ENCODE measurements at places on chromosomes 16 and 17.

DNA sequence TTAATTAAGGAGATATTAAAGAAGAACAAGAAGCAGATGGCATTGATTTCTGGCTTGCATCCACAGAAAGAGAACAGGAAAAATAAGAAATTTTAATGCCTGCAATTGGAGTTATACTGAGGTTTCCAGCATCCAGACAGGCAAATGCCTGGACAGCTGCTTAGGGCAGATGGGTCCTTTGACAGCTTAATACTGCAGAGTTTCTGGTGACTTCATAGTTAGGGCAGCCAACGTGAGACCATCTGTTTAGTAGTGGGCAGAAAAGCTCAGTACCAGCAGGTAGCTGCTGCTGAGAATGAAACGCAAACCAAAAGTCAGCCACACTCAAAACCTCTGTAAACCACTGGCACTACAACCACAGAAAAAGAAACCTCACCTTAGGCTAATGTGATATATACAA, 109.8 kb downstream of the CDK5R1 start:
- DNase-seq, result no peak

GRCh38 chr17:38667099-38667786, 7.5 kb downstream of the EPOP start:
- peak; percentile 86 for DNase-seq

DNA sequence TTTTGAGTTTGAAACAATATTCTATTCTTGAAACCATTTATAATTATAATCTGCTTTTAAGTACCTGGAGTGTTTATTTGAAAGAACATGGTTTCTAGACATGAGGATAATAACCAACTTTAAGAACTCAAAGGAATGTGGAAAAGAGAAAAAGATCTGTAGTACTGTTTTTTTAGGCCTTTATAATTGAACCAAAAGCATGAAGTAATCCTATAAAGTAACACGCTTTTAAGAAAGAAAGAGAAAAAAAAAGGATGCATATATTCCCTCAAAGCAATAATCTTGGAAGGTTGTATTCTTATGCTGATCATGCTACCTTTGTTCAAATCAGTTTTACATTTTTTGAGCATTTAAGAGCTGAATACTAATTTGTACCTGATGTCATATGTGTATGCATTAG, 54.0 kb upstream of the RHBDL3 start:
- DNase-seq, result no peak

DNA sequence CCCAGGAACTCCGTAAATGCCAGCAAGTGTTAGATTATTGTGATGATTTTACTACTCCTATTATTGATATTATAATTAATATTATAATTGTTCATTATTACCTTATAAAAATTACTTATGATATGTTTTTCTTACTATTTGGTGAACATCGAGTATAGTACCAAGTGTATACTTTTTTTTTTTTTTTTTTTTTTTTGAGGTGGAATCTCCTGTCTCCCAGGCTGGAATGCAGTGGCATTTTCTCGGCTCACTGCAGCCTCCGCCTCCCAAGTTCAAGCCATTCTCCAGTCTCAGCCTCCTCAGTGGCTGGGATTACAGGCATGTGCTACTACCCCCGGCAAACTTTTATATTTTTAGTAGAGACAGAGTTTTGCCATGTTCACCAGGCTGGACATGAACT, 347.0 kb downstream of the WWOX start:
- no peak for DNase-seq

DNA sequence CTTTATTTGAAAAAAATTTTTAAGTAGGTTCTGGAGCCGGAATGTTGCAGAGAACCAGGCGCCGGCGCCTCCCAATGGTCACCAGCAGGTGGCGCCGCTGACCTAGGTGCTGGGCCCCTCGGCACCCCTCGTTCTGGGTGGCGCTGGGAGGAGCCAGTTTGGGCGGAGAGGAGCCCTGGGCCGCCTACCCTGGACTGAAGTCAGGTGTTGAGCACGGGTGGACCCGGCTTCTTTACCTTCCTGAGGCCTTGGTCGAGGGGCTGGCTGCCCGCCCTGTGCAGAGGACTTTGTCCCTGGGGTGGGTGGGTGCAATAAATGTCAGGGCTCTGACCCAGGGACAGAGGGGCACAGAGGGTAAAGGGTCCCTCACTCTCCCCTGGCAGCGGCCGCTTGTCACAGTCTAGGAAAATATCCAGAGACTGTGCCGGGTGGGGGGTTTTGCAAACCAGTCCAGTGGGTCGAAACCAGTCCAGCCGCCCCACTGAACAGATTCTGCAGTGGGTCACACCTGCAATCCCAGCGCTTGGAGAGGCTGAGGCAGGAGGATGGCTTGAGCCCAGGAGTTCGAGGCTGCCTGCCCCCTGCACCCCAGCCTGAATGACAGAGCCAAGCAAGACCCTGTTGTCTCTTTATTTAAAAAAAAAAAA, 30.1 kb upstream of the TNFRSF13B start:
- DNase-seq, result peak; percentile 71

GRCh38 chr17:82375359-82376041, 3.9 kb downstream of the UTS2R start:
- DNase-seq, result no peak

DNA sequence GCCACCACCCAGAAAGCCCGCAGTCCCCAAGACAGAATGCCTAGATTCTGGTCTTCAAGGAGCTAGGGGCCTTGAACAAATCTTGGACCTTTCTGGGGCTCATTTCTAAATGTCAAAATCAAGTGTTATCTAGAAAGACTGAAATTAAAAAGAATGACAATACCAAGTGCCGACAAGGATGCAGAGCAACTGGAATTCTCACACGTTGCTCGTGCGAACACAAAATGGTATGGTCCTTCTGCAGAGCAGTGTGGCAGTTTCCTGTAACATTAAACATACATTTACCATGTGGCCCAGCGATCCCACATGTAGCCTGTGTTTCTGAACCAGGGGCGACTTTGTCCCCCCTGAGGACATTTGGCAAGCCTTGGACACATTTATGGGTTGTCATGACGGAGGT, 137.9 kb downstream of the GAS7 start:
- no peak for DNase-seq

DNA sequence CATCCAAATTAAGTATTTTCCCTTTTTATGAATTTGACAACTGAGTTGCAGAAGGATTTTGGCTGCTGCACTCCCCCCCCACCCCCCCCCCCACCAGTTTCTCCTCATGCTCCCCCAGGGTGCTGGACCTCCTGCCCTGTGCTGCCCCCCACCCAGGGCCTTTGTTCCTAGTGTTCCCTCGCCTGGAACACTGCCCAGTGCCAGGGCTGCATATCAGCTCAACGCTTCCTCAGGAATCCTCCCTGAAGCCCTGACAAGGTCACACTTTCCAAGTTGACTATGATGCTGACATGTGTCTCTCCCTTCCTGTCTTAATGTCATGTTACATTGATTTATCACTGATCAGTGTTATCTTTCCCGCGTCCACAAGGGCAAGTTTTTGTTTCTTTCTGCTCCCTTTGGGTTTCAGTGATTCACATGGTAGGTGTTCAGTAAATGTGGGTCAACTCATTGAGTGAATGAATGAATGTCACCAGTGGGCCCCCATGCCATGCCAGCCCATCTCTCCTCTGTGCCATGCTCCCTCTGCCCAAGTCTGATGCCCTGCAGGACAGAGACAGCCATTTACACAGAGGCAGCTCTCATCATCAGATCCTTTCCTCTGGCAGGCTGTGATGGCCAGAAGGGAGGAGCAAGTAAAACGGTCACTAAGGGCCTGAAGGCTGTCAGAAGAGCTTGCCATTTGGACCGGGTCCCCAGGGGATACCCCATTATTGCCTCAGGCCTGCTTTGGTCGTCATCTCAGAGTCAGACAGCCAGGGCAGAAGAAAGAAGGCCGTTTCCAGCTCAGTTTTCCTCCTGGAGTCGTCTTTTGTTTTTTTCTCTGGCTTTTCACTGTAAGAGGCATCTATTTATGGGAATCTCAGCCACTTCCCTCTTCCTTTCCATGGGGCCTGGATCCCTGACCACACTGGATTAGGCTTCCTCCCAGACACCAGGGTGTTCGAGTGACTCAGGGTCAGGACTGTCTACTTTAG, 386.2 kb downstream of the SNX29 start:
- DNase-seq, result no peak

- no peak for DNase-seq
These were observed 179.6 kb downstream of the WSCD1 start for GRCh38 chr17:6249732-6250131.

GRCh38 chr17:80924807-80925610, 66.6 kb upstream of the CHMP6 start:
- no peak for DNase-seq

DNA sequence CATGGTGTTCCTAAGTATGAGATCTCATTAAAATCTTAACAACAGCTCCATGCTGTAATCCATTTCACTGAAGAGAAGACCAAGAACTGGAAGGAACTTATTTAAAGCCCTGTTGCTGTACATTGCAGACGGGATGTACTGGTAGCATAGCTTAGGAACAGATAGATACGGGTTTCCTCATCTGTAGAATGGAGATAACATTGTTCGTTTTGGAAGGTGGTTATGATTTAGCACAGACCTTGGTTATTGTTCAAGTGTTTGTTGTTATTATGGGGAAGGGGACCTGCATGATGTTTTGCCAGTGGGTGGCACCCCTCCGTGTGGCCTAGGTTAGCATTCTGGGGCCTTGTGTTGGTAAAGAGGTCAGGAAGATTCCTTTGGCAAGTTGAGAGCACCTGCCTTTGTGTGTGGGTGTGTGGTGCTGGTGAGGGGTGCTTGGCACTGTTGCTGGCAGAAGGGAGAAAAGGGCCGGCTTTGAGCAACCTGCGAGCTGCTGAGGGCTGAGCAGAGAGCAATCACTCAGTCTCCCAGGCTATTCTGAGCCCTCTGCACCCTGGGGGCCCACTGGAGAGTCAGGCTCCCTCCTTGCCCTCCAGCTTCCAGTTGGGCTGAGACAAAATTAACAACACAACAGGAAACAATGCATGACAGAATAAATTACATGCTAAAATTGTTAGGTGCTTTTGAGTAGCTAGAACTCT, 2.3 kb downstream of the TAOK2 start:
- DNase-seq, result peak; percentile 65

- DNase-seq, result no peak
These were observed 23.5 kb downstream of the TBX4 start for GRCh38 chr17:61475726-61476125.

GRCh38 chr16:88857728-88858339, 907 bp downstream of the TRAPPC2L start:
- DNase-seq, result peak; percentile 86

DNA sequence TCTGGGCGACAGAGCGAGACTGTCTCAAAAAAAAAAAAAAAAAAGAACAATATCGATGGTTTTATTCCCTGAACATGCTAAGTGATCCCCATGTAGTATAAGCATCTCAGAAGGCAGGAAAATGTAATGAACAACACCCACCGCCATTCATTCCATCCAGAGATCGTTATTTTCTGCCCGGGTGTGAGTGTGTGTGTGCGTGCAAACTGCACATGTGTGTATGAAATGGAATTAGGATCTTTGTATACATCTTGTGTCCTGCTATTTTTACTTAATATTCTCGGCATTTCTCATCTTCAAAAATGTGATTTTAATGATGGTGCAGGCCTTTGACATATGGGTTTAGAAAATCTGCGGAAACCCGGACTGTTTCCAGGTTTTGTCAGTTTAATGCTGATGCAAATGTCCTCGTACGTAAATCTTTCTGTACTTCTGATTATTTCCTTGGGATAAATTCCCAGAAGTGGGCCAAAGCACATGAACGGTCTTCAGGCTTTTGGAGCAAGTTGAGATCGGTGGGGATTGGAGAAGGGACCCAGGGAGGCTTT, 254.8 kb downstream of the SEC14L1 start:
- no peak for DNase-seq

DNA sequence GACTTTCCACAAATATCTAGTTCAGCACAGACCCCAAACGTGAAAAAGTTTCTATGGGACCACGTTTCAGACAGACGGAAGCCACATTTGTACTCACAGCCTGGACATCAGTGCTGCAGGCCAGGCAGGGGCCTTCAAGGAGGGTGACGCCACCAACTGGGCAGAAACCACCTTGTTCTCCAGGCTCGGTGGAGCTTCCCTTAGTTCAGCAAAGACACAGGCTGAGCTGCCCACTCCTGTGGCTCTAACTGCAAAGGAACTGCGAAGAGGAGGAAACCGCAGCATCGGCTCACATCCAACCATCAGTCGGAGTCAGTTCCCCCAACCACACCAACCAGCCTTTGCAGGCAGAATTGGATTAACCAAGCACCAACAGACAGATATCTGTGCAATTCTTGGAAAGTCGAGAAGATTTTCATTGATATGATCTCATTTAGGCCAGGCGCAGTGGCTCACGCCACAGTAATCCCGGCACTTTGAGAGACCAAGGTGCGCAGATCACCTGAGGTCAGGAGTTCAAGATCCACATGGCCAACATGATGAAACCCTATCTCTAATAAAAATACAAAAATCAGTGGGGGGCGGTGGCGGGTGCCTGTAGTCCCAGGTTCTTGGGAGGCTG, 73.3 kb upstream of the CNEP1R1 start:
- no peak for DNase-seq

GRCh38 chr17:15941781-15942180, 3.1 kb upstream of the ADORA2B start:
- DNase-seq, result no peak

- no peak for DNase-seq
These were observed 38.4 kb downstream of the PSMD12 start for GRCh38 chr17:67328026-67328425.

DNA sequence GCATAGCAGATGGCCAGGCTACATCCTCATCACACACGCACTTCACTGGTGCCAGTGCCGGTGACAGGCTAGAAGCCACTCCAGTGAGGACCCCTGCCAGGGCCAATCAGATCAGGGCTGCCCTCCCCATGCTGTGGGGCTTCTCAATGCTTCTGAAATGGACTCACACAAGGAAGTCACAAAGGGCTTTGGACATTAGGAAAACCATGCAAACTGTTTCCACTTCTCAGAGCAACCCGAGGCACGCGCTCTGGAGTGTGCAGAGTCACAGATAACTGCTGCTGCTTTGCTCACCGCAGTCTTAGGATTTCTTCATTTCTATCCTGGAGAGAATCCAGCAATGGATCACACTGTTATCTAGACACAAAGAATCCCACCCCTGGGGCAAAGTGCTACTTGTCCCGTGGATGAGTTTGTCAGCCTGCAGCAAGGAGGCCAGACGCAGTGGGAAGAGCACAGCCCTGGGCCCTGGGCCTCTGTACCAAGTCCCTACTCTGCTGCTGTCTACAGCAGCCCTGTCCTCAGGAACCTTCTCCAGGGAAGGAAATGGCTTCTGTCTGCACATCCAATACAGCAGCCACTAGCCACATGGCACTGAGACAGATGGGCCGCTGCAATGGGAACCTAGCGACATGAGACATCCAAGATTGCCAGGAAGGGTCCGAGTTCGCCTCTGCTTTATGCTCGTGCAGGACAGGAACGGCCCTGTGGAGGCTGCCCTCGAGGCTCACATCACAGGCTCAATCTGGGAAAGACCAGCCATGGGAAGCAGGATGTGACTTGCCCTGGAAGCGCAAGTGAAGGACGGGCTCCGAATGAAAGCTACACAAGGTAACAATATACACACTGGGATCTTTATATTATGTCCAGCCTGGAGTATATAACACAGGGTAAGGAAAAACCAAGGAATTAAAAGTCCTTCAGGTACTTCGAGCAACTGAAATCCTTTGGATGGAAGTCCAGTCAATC, 169.3 kb downstream of the ZFHX3 start:
- DNase-seq, result no peak

All from OCI-M1 (cell line).